ENCODE measurements at places on chromosomes 7 and 10.
A peak's percentile ranks its signal among the peaks of the same experiment; 100 is the strongest.

GRCh38 chr7:35799846-35800717, 775 bp upstream of the SEPTIN7 start:
- peak; percentile 77 for DNase-seq

DNA sequence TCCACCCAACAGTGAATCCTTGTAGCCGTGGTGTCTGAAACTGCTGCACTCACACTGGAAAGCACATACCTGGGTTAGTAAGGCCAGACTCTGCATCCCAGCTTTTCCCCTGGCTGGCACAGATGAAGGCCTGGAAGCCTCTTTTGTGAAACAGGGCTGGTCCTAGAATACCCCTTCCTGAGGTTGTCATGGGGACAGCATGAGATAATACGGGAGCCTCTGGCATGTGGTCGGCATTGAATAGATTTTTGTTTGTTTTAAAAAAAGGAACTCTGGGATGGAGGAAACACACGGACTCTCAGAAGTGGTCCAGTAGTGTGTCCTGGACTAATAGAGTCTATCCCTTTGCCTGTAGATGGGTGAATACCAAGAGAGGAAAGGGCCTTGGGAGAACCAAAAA, 129.7 kb downstream of the TMEM178B start:
- DNase-seq, result no peak

DNA sequence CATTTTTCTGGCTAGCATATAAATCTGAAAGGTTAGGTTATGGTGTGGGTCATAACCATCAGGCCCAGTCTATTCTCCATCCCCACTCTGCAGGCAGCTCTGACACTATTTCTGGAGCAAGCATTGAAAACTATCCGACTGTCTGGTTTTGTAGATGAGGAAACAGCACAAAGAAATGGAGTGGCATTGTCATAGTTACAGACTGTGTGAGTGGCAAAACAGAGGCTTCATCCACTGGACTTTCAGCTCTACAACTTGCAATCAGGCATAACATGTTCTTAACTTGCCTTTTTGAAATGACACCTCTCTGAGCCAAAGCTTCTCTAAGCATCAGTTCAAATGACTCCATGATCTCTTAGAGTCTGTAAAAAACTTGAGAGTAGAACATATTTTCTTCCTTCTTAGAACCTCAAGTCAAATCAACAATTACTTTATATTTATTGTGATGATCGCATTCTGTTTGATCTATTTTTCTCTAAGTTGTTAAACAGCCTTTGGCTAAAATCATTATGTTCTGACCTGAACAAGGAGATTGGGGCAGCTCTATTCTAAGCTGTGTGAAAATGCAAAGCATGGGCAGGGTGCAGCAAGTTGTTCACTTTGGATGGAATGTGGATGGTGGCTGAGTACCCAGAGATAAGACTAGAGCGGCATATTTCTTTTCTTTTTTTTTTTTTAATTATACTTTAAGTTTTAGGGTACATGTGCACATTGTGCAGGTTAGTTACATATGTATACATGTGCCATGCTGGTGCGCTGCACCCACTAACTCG, 68.5 kb downstream of the LRRC4 start:
- no peak for DNase-seq

DNA sequence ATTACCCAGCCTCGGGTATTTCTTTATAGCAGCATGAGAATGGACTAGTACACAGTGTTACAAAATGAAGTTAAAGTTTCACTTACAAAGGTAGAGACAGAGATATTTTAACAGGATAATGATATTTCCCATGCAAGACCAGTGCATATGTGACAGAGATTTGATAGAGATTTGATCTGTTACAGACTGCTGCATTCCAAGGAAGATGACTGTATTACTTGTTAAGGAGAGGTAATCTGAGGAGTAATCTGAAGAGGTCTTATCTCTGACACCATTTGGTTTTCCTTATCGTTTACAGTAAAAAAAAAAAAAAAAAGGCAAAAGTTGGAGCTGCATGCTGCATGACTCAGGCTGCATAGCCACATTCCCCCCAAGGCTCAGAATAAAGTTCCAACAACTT, 289.6 kb downstream of the POM121L12 start:
- DNase-seq, result no peak

DNA sequence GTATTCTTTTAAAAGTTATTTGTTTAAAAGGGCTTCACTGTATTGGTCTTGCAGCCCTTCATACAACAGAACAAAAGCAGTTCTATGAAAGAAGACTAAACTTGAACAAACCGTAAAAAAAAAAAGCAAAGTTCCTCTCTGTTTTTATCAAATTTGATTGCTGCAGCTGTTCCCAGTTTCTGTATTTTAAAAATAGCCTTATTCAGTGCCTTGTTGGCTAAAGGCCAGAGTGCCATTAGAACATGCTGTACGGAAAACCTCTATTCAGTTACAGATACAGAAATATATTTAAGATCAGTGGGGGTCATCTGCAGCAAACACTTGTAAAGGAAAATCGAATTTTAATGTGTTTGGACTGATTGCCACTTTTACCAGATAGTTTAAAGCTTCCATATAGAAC, 207.8 kb upstream of the ETV1 start:
- DNase-seq, result peak; percentile 9

DNA sequence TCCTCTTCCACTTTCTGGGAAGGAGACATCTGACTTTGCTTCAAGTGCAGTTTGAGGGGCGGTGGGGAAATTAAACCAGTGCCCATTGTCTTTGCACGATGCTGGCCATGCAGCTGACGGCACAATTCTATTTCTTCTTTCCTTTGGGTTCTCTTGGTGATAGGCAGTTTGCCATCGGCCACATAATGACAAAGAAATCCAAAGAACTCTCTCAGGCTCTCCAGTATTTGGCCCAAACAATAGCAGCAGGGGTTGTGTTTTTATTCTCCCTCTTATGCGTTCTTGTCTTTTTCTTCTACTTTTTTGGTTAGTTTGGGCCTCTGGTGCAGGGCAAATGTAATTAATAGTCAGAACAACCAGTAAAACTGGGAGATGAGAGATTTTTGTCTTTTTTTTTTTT, 147.0 kb downstream of the EMX2 start:
- DNase-seq, result peak; percentile 6

DNA sequence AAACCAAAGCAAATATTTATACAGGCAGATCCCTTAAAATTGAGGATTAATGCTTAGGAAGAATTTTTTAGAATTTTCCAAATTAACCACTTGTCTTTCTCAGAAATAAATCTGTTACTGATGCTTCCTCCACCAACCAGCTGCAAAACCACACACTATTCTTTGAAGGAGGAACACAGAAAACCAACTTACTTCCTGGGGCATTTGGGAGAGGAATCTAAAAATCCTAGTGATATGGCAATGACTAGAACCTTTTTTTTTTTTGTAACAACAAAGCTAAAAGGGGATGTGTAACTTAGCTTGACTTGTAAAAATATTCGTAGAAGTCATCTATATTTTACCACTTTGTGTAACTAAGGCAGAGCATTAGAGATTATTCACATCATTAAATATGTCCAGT, 5.1 kb upstream of the TM9SF3 start:
- no peak for DNase-seq

- no peak for DNase-seq
Observed at GRCh38 chr7:91567081-91568012, 303.1 kb downstream of the FZD1 start.

GRCh38 chr10:27680691-27681605, 64.7 kb downstream of the MKX start:
- no peak for DNase-seq

DNA sequence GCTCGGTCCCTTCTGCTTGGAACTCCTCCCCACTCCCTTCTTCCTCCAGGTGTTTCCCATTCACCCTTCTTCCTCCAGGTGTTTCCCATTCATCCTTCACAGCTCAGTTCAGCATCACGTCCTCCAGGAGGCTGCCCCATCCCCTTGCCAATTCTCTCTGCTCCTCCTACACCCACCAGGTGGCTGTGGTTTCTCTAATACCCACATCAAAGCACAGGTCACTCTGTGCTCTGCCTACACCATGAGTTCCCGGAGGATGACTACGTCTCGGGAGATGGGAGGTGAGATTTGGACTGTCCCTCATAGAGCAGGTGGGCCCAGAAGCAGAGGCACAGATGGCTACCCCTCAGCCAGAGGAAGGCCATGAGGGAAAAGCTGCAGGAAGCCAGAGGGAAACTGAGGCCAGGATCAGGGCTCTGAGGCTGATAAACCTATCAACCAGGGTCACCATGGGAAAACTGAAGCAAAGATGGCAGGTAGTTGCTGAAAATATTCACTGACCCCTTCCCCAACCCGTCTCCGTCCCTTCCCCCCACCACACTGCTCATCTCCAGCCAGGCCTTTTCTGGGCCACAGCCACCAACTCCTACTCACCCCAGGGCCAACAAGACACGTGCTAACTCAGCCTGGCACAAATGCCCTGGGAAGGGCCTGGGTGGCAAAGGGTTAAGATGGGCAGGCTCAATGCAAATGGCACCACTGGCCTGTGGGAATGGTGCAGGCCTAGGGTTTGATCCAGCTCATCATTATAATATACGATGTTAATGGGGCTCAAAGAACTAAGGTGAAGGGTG, 56.6 kb upstream of the CPXM2 start:
- DNase-seq, result no peak

GRCh38 chr10:86335831-86336230, 30.8 kb downstream of the GRID1 start:
- DNase-seq, result no peak

DNA sequence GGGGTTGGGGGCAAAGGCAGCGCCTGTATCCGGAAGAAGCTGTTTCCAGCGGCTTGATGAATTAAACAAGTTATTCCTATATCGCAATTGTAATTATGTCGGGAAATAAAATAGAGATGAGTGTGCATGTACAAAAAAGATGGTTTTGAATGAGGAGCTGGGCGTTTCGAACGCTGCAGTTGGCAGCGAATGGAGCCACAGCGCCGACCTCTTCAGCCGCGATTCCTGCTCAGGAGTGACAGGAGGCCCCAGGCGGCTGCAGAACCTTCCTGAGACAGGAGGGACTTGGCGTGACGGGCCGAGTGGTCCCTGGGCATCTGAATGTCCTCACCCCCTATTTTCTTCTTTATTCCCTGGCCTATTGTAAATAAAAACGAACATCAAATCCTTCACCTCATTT, 184.9 kb downstream of the DNAJB6 start:
- DNase-seq, result no peak

DNA sequence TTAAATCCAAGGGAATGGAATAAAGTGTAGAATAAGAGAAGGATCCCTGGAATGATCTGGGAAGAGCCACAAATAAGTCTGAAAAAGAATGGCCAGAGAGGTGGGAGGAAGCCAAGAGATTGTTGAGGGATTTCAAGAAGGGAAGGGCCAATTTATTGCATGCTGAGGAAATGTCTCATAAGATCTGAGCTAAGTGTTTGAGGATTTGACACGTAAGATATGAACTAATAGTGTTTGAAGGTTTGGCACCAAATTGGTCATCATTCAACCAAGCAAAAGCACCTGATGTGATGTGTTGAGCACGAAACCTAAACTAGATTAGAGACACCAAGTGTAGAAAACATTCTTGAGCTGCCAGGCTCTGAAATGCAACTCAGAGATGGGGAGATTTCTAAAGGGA, 97.9 kb downstream of the TSPAN12 start:
- no peak for DNase-seq

GRCh38 chr7:72494807-72495206, 82.7 kb upstream of the CALN1 start:
- DNase-seq, result no peak

DNA sequence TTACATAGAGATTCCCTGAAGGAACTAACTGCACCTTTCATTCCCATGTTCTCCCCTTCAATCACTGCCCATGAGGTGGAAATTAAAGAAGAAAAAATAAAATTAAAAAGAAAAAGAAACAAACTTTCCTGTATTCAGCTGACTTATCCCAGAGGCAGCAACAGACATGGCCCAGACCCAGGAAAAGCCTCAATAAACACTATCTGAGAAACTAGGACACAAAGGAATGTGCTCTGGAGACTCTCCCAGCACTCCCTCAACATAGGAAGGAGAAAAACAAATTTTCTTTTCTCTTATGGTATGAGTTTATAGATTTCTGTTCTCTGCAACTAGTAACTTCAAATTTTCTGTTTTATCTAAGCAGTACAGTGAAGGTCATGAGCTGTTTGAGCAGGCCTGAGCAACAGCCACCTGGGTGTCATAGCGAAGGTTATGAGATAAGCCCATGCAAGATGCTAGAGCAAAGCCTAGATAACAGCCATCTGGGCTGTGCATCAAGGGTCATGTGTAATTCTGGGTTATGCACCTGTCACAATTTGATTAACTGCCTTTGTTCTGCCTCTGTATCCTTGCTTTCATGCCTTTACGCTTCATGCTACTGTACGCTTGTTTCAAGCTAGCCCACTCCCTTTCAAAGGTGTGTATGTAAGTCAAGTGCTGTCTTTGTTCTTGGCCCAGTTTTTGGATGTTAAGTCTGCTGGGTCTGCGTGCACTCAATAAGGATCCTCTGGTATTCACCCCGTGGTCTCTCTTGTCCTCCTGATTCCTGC, 11.0 kb upstream of the OR6B1 start:
- DNase-seq, result peak; percentile 49

DNA sequence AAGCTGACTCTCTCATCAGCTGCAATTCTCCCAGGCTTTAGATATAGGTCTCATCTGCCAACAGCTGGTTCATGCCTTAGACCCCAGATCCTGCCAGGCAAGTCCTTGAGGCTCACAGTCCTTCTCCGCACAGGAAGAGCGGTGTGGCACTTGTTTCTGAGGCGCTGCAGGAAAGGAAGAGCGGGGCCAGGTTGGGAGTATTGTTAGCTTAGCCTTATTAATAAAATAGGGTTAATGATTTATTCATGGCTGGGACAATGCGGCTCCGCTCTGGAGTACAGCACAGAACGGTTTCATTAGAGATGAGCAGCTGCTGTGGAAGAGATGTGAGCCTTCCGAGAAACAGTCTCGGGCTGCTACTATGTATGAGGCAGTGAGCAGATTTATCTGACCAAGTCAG, 78.1 kb downstream of the FZD1 start:
- DNase-seq, result no peak

- peak; percentile 76 for DNase-seq
Observed at GRCh38 chr10:17527514-17528146, 73.2 kb upstream of the ST8SIA6 start.

- DNase-seq, result no peak
Observed at GRCh38 chr7:53485354-53485753, 449.9 kb downstream of the POM121L12 start.

DNA sequence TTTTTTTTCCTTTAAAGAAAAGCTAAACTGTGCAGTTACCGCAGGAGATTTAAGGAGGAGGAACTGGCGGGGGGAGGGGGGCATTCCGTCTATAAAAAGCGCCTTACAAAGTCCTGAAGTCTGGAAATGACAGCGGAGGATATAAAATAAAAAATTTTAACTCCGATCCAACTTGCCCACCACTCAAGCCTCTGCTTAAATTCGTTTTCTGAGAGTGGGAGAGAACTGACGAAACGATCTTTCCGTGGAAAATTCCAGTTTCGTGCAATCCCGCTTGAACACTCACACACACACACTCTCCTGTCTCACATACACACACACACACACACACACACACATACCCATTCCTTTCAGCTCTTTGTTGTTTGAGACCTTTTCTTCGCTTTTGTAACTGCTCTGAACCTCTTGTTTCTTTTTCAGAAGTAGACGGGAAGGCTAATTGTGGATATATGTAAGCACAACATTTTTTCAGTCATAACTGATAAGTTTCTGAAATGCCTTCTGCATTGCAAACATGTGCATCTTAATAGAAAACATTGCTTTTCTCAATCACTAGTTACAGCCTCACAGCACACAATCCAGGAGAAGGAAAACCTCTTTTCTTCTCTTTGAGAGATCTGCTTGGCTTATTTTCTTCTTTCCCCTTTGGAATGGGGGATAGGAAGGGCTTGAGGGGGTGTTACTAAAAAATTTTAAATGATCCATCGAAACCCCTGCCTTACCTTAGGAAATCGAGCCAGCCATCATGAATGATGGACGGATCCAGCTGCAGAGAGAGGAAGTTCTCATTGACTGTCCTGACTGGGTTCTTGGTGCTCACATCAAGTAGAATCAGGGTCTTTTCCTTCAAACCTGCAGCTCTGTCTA, 628 bp downstream of the HPSE2 start:
- no peak for DNase-seq

All from astrocyte of the cerebellum (primary cell).